ENCODE measurements at places on chromosomes 12 and 14.

- no peak for DNase-seq
Observed at GRCh38 chr14:68671909-68672308, 121.0 kb downstream of the ZFP36L1 start.

DNA sequence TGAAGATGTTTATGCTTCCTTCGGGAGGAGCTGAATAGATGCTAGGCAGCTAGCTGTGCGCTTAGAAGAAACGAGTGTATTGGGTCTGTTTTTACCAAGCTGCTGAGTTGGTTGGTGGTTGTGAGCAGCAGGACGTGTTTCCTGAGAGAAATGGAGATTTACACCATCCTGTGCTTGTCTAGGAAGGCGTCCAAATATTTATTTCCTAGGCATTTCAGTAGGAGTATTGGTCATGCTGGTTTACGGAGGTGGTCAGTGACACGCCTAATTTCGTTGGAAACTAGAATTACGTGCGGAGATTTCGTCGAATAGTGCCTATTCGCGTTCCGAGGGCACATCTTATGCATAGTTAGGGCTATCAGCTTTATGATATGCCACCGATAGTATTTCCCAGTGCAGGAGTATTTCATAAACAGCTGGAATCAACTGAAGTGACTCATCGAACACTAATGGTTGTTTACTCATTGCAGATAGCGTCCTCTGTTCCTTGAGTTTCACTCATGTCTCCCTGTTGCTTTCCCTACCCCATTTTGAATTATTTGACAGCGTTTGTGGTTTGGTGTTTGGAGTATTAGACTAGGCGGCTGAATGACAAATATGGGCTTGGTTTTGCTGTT lies 780 bp downstream of the TBC1D15 start:
- no peak for DNase-seq

GRCh38 chr12:51811203-51812202 lies 37.0 kb downstream of the FIGNL2 start:
- no peak for DNase-seq

- DNase-seq = no peak
Observed at GRCh38 chr12:47946413-47947323, 16.7 kb upstream of the TMEM106C start.

GRCh38 chr14:99755629-99756603 lies 37.3 kb upstream of the EML1 start:
- no peak for DNase-seq

GRCh38 chr14:64755781-64756221 lies 51.6 kb downstream of the PLEKHG3 start:
- DNase-seq = no peak
